ENCODE measurements at places on chromosomes 3 and 15.

DNA sequence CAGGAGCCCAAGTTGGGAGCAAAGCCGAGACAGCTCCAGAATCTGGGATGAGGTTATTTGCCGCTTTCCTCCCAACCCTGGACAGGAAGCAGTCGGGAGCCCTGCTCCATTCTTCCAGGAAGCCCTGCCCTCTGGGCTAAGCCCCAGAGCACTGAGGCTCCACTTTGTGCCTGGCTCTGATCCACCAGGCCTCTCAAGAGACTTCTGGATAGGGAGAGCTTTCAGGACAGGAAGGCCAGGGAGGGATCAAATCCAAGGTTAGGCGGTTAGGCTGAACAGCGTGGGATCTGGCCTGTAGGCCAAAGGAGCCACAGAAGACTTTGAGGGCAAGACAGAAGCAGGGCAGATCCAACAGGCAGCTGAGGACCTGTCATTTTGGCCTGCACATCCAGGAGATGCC lies 835 bp downstream of the STOML1 start:
- no peak for DNase-seq

GRCh38 chr3:107211608-107212007 lies 165.6 kb upstream of the CCDC54 start:
- no peak for DNase-seq

- no peak for DNase-seq
Measured at GRCh38 chr3:42658091-42658770, 4.7 kb downstream of the ZBTB47 start.

DNA sequence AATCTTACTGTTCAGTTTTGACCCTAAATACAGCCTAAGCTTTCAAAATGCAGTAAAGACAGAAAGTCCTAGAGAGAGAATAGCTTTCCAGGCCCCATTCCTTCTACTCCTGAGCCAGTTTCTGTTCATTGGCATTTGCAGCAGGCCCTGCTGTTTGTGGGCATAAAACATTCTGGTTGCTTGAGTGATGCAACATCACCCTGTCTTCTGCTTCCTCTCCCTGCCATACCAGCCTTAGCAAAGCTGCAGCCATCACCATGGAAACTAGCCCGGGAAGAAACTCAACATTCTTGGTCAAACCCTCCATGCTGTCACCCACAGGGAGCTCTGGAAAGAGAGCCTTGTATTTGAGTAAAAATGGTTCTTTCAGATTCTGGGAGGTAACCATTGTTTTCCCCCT lies 325.7 kb downstream of the MAGI1 start:
- DNase-seq, result no peak

GRCh38 chr3:30435861-30436331 lies 170.5 kb upstream of the TGFBR2 start:
- no peak for DNase-seq

DNA sequence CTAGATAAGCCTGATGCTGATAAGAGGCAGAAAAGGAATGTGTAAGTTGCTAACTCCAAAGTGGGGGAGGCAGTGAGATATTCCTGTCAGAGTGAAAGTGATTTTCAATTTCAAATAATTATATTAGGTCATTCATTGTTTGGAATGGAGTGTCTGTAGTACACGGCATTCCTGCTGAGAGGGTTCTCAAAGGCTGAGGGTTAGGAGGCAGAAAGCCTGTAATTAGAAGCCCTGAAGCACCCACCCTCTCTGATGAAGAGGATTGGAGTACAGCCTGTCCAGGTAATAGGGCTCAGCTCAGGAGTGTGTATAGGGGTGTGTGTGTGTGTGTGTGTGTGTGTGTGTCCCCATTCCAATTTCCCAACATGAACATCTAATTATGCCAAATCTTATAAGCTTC lies 486.8 kb downstream of the MAGI1 start:
- no peak for DNase-seq

GRCh38 chr3:127092776-127093175 lies 100.2 kb upstream of the PRR23E start:
- no peak for DNase-seq

DNA sequence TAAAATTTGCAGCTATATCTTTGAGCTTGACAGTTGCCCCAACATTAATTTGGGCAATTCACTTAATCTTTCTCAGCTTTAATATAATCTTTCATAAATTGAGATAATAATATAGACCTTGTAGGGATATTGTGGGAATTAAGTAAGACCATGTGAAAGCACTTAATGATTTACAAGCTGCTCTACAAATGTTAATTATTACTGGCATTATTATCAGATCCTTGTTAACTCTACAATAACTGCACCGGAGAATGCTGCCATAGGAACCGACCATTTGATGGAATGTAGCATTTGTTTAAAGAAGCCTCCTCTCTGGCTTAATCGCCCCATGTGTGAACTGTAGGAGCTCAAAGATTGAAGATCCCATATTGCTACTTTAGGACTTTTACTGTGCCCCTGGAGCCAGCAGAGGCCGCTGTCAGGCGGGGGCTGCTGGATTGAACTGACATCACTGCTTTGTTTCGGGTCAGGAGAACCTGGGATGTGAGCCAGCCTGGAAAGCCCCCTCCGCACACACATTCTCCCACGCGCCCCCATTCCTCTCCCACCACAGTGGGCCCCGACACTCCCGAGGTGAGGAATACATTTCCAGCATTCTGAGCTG lies 154.2 kb upstream of the TNIK start:
- no peak for DNase-seq

DNA sequence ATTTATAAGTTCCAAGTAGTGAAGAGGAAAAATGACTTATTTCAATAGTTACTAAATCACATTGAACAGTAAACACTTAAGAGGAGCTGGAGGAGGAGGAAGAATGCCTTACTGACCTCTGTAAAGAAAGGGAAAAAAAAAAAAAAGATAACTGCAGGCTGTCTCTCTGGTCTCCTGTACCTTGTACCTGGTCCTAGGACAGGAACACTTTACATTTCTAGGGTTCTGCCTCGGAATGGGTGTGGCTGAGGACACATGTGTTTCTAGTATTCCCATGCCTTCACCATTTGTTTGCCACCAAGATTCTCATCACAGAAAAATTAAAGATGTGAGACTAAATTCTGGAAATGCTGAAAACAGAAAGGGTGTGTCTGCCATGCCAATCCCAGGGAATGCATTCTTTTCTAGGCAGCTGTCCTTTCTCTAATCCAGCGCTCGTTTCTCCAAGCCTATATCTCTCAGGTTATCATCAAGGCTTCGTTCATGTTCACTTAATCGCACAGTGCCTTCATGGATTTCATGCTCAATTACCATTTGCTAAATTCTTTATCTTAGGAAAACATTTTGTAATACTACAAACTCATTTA lies 1208.3 kb downstream of the OTOL1 start:
- DNase-seq, result no peak

GRCh38 chr3:72022027-72022426 lies 237.1 kb upstream of the PROK2 start:
- no peak for DNase-seq

GRCh38 chr15:60583946-60584345 lies 105.0 kb upstream of the ICE2 start:
- no peak for DNase-seq

GRCh38 chr3:107861422-107861821 lies 229.4 kb downstream of the CD47 start:
- no peak for DNase-seq

GRCh38 chr3:55823001-55823400 lies 335.9 kb upstream of the WNT5A start:
- no peak for DNase-seq

GRCh38 chr3:111619833-111620232 lies 24.7 kb upstream of the ZBED2 start:
- DNase-seq, result no peak

GRCh38 chr3:8094415-8094814 lies 407.2 kb upstream of the LMCD1 start:
- no peak for DNase-seq

DNA sequence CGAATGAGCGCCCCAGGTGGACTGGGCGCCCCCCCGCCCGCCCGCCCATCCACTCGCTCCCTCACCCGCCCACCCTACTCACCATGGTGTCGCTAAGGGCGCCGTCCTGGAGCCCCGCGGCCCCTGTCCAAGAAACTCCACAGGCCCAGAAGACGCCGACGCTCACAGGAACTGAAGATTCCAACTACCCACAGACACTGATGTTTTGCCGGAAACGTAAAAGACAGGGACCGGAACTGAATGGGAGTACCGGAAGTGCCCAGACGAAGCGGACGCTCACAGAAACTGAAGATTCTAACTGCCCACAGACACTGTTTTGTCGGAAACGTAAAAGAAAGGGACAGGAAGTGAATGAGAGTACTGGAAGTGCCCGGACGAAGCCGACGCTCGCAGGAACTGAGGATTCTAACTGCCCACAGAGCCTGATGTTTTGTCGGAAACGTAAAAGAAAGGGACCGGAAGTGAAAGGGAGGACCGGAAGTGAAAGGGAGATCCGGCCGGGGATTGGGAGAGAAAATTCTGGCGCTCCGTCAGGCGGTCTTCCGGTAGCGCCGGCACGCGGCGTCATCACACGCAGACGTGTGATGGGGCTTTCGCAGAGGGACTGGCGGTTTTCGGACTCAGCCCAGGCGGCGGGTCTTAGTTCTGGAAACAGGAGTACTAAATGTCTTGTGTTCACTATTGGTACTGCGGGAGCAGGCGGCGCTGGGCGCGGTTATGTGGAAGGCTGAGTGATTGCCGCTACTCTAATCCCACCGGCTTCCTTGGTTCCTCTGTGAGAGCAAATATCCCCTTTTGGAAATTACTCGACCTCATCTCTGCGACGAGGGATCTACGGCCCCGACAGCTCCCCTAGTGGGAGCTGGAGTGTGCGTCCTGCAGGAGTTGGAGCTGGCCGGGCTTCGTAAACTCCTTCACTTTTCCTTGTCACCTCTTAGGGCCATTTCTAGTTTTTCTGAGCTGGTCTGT lies at the start of gene ISY1:
Gene ISY1 (minus strand): TSS at position 173 of the 969 bp plus-strand sequence. CDS start 88 bp downstream, at position 85.
- peak; percentile 91 for DNase-seq
